ENCODE measurements at places on chromosomes 6 and 20.

GRCh38 chr20:63081351-63081750 lies 74.6 kb upstream of the BHLHE23 start:
- no peak for DNase-seq

DNA sequence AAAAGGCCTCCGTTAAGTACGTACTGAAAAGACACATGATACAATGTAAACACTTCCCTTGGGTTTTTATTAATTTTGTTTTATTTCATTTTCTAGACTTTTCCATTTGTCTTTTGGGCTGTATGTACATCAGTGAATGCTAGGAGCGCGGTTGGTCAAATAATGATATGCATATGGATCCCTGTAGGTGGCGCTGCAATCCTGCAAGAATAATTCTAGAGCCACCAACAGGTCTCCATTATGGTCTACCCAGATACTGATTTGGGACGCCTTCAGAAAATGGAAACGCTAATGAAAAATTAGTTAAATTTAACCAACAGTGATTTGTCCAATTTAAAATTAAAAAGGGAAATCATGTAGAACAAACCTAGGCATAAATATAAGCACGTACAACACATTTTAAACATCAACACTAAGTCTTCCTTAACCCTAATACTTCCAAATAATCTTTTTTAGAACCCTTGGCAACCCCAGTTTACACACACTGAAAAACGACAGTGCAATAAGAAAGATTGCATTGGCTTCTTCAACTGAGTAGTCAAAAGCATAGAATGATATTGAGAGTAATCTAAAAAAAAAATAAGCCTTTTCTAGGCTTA lies 433.5 kb downstream of the RFPL4B start:
- DNase-seq = peak; percentile 91

GRCh38 chr20:22070610-22071058 lies 365.2 kb downstream of the PAX1 start:
- no peak for DNase-seq

DNA sequence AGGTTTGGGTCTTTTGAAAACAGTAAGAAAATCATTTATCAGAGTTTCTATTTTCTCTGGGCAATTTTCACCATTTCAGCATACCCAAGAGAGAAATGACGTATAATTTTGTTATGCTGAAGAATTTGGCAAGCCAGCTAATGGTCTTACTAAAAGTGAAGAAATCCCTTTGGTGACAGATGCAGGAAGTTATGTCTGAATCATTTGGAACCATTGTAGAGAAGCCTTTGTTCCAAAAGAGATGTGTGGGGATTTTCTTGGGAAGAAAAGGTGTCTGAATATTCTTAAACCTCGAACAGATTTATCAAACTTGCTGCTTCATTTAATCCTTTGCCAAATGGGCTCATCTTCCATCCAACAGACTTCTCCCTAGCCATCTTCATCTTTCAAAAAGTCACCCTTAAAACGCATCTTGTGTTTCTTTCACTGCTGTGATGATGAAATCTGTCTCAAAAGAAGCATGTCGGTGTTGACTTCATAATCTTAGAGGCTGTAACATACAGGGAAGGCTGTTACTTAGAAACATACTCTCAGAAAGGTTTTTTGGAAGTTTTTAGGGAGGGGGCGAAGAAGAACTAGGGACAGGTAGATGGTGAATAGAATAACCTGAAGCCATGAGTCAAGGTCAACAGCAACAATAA lies 39.5 kb downstream of the CITED2 start:
- DNase-seq = peak; percentile 92

GRCh38 chr6:106519460-106520394 lies 109.6 kb downstream of the RTN4IP1 start:
- peak; percentile 86 for DNase-seq

DNA sequence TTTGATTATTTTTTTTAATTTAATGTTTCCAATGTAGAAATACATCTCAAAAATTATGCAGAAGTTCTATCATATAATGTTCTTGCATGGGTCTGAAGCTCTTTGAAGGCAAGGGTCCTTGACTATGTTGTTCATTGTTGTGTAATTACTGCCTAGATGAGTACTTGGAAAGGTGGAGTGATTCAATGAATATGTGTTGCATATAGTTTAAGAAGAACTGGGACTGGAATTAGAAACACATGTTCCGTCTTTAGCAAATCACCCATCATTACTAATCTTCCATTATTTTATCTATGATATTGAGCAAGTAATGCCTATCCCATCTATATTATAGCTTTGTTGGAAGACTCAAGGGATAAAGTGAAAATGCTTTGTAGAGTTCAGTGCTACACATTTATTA lies 147.3 kb downstream of the LAMA2 start:
- DNase-seq = no peak

- no peak for DNase-seq
Measured at GRCh38 chr6:139732451-139732850, 358.0 kb upstream of the CITED2 start.

DNA sequence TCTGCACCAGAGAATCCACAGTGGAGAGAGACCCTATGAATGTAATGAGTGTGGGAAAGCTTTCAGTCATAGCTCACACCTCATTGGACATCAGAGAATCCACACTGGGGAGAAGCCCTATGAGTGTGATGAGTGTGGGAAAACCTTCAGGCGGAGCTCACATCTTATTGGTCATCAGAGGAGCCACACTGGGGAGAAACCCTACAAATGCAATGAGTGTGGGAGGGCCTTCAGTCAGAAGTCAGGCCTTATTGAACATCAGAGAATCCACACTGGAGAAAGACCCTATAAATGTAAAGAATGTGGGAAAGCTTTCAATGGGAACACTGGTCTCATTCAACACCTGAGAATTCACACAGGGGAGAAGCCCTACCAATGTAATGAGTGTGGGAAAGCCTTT lies 11.9 kb downstream of the ZKSCAN8 start:
- no peak for DNase-seq

DNA sequence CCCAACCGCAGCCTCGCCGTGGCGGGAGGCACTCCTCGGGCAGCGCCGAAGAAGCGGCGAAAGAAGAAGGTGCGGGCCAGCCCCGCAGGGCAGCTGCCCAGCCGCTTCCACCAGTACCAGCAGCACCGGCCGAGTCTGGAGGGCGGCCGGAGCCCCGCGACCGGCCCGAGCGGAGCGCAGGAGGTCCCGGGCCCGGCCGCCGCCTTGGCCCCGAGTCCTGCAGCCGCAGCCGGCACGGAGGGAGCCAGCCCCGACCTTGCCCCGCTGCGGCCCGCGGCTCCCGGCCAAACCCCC lies 525 bp downstream of the PNRC1 start:
- DNase-seq = no peak

All from suppressor macrophage treated with lipopolysaccharide for 4 hours (primary cell).